ENCODE measurements at places on chromosomes 1 and 21. TPM values are rescaled to one million over a fixed set of nuclear protein-coding genes. Genes with fewer than 3 reads are reported as not detected.

- no peak for DNase-seq
- H3K27ac ChIP-seq = no peak overlapping the region
- H3K4me1 ChIP-seq = no peaks in the 10 kb centered on the region
- no peaks in the 10 kb centered on the region for H3K36me3 ChIP-seq
Observed at GRCh38 chr1:235670157-235670776, 20.7 kb upstream of the GNG4 start.

- no peaks in the 10 kb centered on the region for H3K4me1 ChIP-seq
- DNase-seq = no peak
- H3K4me3 ChIP-seq = no peak overlapping the region
- H3K27ac ChIP-seq = no peak overlapping the region
- no peaks in the 10 kb centered on the region for H3K27me3 ChIP-seq
Observed at GRCh38 chr1:157517016-157517415, 35.3 kb downstream of the FCRL5 start.

DNA sequence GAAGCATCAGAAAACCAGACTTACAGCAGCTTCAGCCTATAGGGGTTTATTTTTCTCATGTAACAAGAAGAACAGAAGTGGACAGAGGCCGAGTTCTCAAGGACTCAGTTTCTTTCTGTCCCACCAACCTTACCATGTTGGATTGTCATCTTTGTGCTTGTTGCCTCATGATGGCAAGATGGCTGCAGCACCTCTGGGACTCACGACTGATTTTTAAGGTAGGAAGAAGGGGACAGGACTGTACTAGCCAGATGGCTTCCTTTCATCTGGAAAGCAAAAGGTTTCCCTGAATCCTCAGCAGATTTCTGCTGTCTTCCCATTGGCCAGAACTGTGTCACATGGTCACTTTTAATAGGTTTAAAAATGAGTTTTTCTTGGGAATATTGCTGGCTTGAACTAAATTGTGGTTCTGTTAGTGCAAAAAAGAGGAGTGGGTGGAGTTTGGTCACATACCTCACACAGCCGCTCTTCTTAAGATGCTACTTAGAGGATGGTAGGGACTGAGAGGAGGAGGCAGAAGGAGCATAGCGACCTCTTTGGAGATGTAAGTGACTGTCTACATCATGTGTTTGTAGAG lies 48.1 kb upstream of the ENAH start:
- no peaks in the 10 kb centered on the region for H3K36me3 ChIP-seq
- H3K27ac ChIP-seq = no peak overlapping the region
- no peaks in the 10 kb centered on the region for H3K27me3 ChIP-seq
- no peak overlapping the region for H3K4me3 ChIP-seq
- no peak for DNase-seq
- H3K4me1 ChIP-seq = no peaks in the 10 kb centered on the region

PRKCZ gene
- total RNA-seq = 101 TPM

ZBTB8B gene
- total RNA-seq = not detected

NUF2 gene
- total RNA-seq = 1.1 TPM

PTPN22 gene
- total RNA-seq = 16.9 TPM

HES3 gene
- not detected for total RNA-seq
